ENCODE measurements at places on chromosomes 7 and 10.
A peak's percentile ranks its signal among the peaks of the same experiment; 100 is the strongest.

GRCh38 chr7:95691464-95691863 is 80.9 kb upstream of the DYNC1I1 start:
- DNase-seq = no peak

GRCh38 chr10:5829267-5829666 is 16.0 kb upstream of the GDI2 start:
- DNase-seq = no peak

GRCh38 chr7:106599343-106599698 is 61.6 kb downstream of the CCDC71L start:
- DNase-seq = no peak

GRCh38 chr10:7817984-7818294 is 366 bp upstream of the TAF3 start:
- DNase-seq = no peak

- DNase-seq = peak; percentile 76
Measured at GRCh38 chr10:91271886-91272285, 51.4 kb downstream of the PCGF5 start.

GRCh38 chr10:110525349-110526260 is 27.9 kb downstream of the DUSP5 start:
- no peak for DNase-seq

DNA sequence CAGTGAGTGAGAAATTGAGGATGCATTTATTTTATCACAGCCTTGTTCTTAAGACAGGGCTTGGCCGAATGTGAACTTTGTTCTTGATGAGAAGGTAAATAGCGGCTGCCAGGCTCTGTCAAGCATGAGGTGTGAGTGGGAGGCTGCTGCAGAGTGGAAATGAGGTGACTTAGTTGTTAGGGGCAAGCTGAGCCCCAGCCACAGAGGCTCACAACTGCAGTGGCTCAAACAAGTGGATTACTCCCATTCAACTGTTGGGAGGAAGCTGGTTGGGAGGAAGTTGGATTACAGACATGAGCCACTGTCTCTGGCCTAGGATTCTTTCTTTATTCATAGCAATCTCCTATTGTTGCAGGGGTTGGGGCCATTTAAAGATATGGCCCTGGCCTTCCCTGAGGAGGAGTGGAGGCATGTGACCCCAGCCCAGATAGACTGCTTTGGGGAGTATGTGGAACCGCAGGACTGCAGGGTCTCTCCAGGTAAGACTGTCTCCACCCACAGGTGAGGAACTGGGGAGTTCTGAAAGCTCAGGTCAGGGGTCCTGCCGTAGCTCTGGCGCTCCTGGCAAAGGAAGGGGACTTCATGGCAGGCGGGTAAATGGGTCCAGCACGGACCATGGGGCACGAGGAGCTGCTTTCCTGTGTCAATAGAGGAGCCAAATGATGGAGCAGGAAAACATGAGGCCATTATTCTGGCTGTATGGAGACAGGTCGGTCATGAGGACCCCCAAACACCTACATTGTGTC is 7.1 kb downstream of the ZSCAN25 start:
- DNase-seq = no peak

All from fibroblast of skin of left biceps (primary cell).